ENCODE measurements at places on chromosomes 1 and 21. TPM values are rescaled to one million over a fixed set of nuclear protein-coding genes. Genes with fewer than 3 reads are reported as not detected.

GRCh38 chr1:27662707-27663393 is 9.1 kb downstream of the IFI6 start:
- H3K4me3 ChIP-seq = no peak overlapping the region
- H3K27ac ChIP-seq = no peak overlapping the region
- no peaks in the 10 kb centered on the region for H3K36me3 ChIP-seq
- H3K4me1 ChIP-seq = peaks cover 32% of the 10 kb centered on the region

DNA sequence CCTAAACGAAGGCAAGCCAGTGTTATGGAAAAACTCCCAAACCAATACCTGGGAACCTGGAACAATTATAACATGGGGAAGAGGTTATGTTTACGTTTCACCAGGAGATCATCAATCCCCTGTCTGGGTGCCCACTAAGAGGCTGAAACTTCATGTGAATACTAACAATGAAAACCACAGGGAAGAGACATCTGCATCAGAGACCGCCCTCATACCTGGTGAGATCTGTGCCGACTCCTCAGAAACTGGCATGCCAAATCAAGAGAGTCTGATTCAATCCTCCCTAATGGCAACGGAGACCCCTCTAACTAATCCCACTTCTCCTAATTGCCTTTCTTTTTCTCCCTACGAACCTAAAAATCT is 163.2 kb downstream of the IER5 start:
- H3K27me3 ChIP-seq = no peaks in the 10 kb centered on the region
- H3K4me3 ChIP-seq = no peak overlapping the region

GRCh38 chr1:89587729-89588161 is 45.2 kb upstream of the LRRC8C start:
- H3K4me1 ChIP-seq = peaks cover 41% of the 10 kb centered on the region
- no peaks in the 10 kb centered on the region for H3K27me3 ChIP-seq
- peak; percentile 96 for DNase-seq
- no peak overlapping the region for H3K4me3 ChIP-seq
- H3K36me3 ChIP-seq = peaks cover 6% of the 10 kb centered on the region

- H3K36me3 ChIP-seq = no peaks in the 10 kb centered on the region
- H3K4me1 ChIP-seq = peaks cover 36% of the 10 kb centered on the region
- peak within 1 kb of the TSS; percentile 78 for H3K27ac ChIP-seq
- peak; percentile 71 for DNase-seq
- H3K4me3 ChIP-seq = peak within 1 kb of the TSS; percentile 85
Measured at GRCh38 chr1:98661544-98662355, at the start of gene SNX7. Gene SNX7, plus strand, starts transcription at chr1:98661721. Its CDS starts 11 bp downstream, at chr1:98661732.

- H3K4me1 ChIP-seq = peaks cover 52% of the 10 kb centered on the region
- H3K4me3 ChIP-seq = no peak overlapping the region
- peaks cover 9% of the 10 kb centered on the region for H3K36me3 ChIP-seq
- no peak for DNase-seq
- no peak overlapping the region for H3K27ac ChIP-seq
Measured at GRCh38 chr1:155019377-155020245, 14.0 kb downstream of the DCST2 start.

- H3K4me3 ChIP-seq = no peak overlapping the region
- no peak for DNase-seq
- no peaks in the 10 kb centered on the region for H3K27me3 ChIP-seq
- H3K36me3 ChIP-seq = no peaks in the 10 kb centered on the region
Measured at GRCh38 chr1:64363111-64363510, 106.8 kb upstream of the CACHD1 start.

- no peaks in the 10 kb centered on the region for H3K36me3 ChIP-seq
- H3K4me3 ChIP-seq = no peak overlapping the region
- peak; percentile 42 for DNase-seq
- H3K27me3 ChIP-seq = no peaks in the 10 kb centered on the region
- H3K4me1 ChIP-seq = no peaks in the 10 kb centered on the region
- H3K27ac ChIP-seq = no peak overlapping the region
Measured at GRCh38 chr1:184982002-184982954, 8.0 kb upstream of the NIBAN1 start.

DNA sequence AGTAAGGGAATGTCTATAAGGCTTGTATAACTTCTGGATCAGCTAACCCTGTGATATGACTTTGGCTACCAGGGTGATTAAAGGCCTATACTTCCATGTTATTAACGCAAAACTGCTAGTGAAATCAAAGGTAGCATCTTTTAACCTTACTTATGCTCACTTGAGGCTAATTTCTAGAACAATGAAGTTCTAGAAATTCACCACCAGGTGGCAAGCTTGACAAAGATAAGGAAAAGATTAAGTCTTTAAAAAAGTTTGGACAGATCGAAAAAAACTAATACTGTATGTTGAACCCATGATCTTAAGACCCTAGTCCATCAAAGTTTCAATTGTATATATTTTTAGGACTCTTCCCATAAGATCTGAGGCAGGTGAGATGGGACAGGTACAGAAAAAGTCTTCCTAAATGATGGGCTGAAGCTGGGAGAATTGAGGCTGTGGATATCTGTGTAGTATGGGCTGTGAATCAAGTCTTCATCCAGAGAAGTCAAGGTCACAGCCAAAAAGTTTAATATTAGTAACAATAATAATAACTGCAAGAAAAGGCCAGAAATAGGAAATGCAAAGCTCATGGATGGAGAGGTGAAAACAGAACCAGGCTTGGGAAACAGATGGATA is 18.8 kb downstream of the KYAT3 start:
- H3K27me3 ChIP-seq = no peaks in the 10 kb centered on the region
- H3K27ac ChIP-seq = no peak overlapping the region

- peak; percentile 86 for DNase-seq
- peaks cover 20% of the 10 kb centered on the region for H3K4me1 ChIP-seq
- peak overlapping the region; percentile 43 for H3K27ac ChIP-seq
- no peaks in the 10 kb centered on the region for H3K27me3 ChIP-seq
- H3K4me3 ChIP-seq = peak overlapping the region; percentile 14
- no peaks in the 10 kb centered on the region for H3K36me3 ChIP-seq
Measured at GRCh38 chr1:39933956-39934941, 20.7 kb upstream of the MFSD2A start.

- no peak for DNase-seq
- no peaks in the 10 kb centered on the region for H3K36me3 ChIP-seq
- no peaks in the 10 kb centered on the region for H3K27me3 ChIP-seq
- H3K4me3 ChIP-seq = no peak overlapping the region
Measured at GRCh38 chr1:217425422-217425821, 205.5 kb downstream of the GPATCH2 start.

DNA sequence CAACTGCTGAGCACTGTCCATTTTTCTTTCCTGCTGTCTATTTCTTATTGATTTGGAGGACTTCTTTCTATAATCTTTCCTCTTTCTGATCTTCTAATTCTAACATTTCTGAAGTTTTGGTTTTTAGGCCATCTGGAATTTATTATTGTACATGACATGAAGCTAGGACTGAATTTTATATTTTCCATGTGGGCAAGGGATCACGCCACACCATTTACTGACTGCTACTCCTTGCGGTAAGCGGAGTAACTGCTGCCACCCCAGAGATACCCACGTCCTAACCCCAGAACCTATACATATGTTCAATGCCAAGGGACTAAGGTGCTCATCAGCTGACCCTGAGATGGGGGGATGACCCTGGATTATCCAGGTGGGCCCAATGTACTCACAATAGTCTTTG is 70.6 kb downstream of the NPHP4 start:
- H3K27ac ChIP-seq = no peak overlapping the region
- no peak for DNase-seq
- peaks cover 4% of the 10 kb centered on the region for H3K4me1 ChIP-seq
- peaks cover 11% of the 10 kb centered on the region for H3K36me3 ChIP-seq

The TBX19 gene
- total RNA-seq = 0.31 TPM

The OR10J1 gene
- not detected for total RNA-seq

The PADI2 gene
- not detected for total RNA-seq

The VANGL2 gene
- total RNA-seq = not detected

The SPATC1L gene
- 2.8 TPM for total RNA-seq

Data from HepG2 (cell line).